Endodermal cell (in vitro differentiated cells): ENCODE measurements at places on chromosomes 3 and 15.

GRCh38 chr3:129560269-129560787 is 17.4 kb downstream of the H1-8 start:
- no peak for DNase-seq

- DNase-seq, result no peak
These were observed 479.9 kb downstream of the MAGI1 start for GRCh38 chr3:65558826-65559225.

- no peak for DNase-seq
These were observed 13.9 kb upstream of the SLITRK3 start for GRCh38 chr3:165210132-165210531.

- DNase-seq, result no peak
These were observed 604 bp upstream of the MED12L start for GRCh38 chr3:151084893-151085226.

- DNase-seq, result peak; percentile 79
These were observed 1.6 kb upstream of the SEMA3B start for GRCh38 chr3:50267280-50267913.

DNA sequence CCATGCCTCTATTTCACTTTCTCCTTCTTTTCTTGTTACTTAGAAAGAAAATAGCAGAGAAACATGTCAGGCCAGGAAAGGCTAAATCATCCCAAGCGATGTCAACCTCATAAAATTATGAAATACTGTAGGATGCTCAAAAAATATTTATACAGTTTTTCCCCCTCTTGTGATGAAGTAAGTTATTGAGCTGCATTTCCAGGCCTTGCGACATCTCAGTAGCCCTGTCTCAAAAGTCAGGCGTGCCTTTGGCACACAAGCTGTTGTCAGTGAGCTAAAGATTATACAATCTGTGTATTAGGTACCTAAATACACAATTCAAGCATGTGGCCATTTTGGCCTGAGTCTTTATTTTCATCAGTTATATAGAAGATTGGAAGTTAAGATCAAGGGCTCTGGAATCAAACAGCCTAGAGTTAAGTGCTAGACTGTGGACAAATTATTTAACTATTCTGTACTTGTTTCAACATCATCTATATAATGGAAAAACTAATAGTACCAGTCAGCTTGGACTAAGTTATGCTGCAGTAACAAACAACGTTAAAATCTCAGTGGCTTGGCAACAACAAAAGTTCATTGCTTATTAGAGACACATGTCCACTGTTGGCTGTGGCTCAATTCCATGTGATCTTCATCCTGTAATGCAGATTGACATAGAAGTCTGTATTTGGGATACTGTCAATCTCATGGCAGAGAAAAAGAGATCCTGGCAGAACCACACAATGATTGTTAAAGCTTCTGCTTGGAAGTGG is 406.4 kb upstream of the PROK2 start:
- no peak for DNase-seq

GRCh38 chr15:60091157-60091556 is 87.0 kb downstream of the FOXB1 start:
- DNase-seq, result no peak

GRCh38 chr15:95323796-95324195 is 1006.7 kb upstream of the NR2F2 start:
- no peak for DNase-seq

DNA sequence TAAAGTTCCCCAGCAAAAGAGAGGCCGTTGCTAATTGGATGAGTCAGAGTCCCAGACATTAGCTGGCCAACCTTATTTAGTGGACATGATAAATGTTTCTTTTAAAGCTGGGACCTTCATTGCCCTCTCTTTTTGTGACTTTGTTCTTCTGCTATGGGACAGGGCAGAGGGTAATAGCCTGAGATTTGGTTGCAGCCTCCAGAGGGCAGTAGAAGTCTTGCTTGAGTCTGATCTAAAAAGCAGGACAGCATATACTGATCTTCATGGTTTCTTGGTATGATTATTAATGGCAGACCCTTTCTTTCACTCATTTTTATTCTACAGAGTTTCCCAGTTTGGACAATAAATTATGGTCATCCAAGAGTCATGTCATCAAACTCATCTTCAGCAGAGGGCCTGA is 25.1 kb upstream of the ZKSCAN7 start:
- DNase-seq, result no peak

GRCh38 chr15:50377867-50378751 is 23.1 kb upstream of the GABPB1 start:
- no peak for DNase-seq

DNA sequence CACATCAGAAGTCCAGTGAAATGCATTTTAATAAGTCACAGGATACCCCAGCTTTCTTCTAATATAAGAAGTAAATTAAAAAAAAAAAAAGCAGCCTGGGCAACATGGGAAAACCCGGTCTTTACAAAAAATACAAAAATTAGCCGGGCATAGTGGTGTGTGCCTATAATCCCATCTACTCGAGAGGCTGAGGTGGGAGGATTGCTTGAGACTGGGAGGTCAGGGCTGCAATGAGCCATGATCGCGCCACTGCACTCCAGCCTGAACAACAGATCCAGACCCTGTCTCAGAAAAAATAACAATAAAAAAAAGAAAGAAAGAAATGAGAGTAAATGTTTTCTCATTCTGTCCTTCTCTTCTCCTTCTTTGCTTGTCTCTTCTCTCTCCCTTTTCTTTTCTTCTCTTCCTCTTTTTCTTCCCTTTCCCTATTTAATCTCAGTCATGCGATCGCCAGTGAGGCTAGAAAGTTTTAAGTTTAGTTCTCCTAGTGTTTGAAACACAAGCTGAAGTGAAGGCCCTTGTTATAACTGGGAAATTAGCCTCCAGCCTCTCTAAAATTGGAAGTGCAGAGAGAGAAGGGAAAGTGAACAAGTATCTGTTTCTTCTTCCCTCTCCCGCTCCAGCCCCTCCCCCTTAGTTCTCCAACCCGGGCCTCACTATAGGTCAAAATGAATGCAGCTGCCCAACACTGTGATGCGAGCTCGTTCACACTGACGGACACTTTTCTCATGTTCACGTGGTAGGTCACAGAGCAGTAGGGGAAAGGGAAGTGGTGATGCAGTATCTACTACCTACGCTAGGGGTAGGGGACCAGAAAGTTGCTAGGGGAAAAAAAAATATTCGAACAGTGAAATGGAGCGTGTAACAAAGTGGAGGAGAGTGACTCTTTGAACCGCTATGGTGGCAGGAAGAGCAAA is 23.5 kb upstream of the TSC22D2 start:
- peak; percentile 88 for DNase-seq

DNA sequence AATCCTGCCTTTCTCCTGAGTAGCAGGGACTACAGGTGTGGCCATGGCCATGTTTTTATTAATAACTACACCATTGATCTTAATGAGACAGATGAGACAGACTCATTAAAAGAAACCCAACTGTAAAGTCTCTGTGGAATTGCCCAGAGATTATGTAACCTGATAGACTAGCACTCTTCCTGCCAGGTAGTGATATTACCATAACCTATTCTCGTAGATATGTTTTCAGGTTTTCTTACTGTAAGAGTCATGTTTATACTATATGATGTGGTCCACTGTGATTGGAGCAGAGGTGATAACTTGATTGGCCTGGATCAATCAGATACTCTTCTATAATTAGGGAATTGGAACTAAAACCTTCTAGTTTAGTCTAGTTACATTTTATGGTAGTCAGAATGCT is 93.7 kb downstream of the NFKBIZ start:
- no peak for DNase-seq

- no peak for DNase-seq
These were observed 244.4 kb downstream of the EDEM1 start for GRCh38 chr3:5431811-5432378.

DNA sequence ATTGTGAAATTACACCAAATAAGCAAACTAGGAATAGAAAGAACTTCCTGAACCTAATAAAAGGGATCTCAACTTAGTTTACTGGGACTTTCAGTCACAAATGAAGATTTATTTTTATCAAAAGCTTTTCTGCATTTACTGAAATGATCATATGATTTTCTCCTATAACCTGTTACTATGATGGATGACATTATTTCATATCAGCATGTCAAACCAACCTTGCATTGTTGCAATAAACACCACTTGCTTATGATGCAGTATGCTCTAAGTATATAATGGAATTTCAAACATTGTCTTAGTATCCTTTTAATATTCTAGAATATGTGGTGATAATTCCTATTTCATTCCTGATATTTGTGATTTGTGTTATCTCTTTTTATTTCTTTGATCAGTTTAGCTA is 303.0 kb downstream of the CGGBP1 start:
- DNase-seq, result no peak

- DNase-seq, result no peak
These were observed 365.0 kb downstream of the ROBO2 start for GRCh38 chr3:77404871-77405270.

DNA sequence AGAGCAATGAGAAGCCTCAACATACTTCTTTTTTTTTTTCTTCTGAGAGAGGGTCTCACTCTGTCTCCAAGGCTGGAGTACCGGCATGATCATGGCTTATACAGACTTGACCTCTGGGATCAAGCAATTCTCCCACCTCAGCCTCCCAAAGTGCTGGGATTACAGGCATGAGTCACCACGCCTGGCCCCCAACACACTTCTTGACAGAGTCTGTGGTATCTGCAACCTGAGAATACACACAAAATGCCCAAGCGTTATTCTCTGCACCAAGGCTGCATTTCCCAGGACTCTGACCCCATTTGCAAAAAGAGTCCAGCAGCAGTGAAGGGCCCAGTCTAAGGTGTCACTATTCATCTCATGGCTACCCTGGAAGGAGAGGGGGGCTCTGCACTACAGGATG is 42.7 kb upstream of the BLM start:
- DNase-seq, result no peak

- no peak for DNase-seq
These were observed 241.4 kb downstream of the PTPRG start for GRCh38 chr3:61802772-61803171.

GRCh38 chr3:66196633-66197032 is 24.2 kb upstream of the SLC25A26 start:
- DNase-seq, result no peak

GRCh38 chr3:141538568-141539240 is 51.9 kb downstream of the RASA2 start:
- no peak for DNase-seq

GRCh38 chr3:38649500-38650247 is at the start of gene SCN5A:
TSS of gene SCN5A (minus strand) at chr3:38649687. CDS start at chr3:38633307, 16,380 bp downstream.
- peak; percentile 92 for DNase-seq

DNA sequence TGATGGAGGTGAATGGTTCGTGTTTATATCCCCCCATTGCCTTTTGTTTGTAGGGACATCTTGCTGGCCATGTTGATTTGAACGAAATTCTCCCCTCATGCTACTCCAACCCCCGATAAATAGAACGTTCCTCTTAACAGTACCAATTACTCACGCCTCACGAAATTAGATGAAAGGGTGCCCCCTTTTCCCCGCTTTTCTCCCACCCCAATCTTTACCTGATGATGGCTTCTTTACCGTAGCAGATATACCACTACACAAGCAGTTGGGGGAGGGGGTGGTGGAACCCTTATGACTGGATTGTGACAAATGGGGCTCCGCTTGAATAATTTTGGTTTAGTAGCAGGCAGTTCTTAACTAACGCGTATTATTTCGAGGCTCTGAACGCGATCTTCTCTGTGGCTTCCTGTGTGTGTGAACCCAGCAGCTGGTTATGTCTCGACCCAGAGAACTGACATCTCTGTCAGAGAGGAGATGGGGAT is 1.1 kb downstream of the PIAS1 start:
- peak; percentile 50 for DNase-seq

DNA sequence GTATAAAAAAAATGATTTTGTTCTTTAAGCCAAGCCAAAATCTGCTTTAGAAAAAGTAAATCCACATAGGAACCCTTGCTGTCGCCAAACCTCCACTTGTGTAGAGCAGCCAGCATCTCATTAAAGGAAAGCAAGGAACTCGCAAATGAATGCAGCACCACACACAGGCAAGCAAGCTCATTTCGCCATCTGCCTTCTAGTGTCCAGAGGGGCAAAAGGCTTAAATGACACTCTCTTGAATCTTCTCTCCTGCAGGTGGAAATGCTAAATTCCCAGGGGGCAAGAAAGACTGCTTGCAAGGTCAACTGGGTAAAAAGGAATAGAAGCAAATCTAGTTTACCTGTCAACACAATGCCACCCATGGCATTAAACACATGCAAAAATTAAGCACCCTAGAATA is 2.4 kb downstream of the MB21D2 start:
- DNase-seq, result peak; percentile 72

DNA sequence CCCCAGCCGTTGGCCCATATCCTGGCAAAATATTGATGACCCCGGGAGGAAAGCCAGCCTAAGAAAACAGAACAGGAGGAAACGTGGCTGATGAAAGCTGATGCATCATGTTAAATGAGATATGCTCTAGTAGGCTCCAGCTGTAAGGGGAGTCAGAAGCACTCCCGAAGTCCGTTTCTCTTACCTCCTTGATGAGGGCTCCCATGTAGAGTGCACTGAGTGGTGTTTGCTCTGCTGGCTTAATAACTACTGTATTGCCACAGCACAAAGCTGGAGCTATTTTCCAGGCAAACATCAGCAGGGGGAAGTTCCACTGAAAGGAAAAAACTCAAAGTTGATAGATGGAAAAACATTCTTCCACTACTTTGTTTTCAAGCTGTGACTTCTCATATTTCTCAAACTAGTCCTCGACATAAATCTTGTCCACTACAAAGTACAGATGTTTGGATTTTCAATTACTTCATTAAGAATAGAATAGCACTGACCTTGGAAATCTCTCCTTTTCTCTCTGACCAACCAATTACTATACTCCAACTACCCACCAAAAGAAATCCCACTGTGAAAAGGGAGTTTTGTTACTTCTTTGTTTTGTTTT is 72.7 kb downstream of the ALDH1A2 start:
- DNase-seq, result no peak

DNA sequence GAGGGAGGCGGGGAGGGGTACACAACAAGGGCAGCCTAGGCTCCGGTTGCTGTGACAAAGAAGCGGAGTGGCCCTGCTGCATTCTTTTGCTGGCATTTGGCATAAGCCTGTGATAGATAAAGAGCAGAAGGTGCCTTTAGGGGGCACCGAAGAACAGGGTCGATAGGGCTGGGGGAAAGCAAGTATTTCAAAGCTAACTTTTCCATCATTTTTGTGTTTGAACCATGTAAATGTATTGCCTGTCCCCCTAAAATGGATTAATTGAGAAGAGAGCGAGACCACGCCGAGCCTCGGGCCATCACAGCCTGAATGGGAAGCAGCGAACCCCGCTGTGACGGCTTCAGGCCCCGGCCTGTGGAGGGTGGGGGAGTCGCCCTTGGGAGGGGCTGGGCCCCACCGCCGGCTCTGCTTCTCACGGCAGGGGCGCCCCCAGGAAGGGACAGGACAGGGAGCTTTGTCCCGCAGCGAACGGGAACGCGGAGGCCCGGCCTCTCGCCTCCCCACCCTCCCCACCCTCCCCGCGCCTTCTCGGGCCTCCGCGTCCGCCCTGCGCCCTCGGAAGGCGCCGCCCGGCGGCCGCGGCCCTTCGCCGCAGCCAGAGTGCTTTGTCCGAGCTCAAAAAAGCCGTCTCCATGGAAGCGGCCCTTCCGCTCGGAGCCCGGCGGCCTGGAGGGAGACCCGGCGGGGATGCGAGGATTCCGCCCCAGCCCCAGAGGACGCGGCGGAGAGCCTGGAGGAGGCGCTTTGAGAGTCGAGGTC is 32.4 kb upstream of the ALDH1L1 start:
- peak; percentile 92 for DNase-seq

- no peak for DNase-seq
These were observed 89.6 kb downstream of the POLR2M start for GRCh38 chr15:57796146-57796545.
